ENCODE measurements at places on chromosomes 13 and 19.

GRCh38 chr13:85825454-85825853, 26.2 kb upstream of the SLITRK6 start:
- DNase-seq, result no peak

GRCh38 chr13:40069173-40070044, 413.9 kb downstream of the COG6 start:
- DNase-seq, result peak; percentile 68

DNA sequence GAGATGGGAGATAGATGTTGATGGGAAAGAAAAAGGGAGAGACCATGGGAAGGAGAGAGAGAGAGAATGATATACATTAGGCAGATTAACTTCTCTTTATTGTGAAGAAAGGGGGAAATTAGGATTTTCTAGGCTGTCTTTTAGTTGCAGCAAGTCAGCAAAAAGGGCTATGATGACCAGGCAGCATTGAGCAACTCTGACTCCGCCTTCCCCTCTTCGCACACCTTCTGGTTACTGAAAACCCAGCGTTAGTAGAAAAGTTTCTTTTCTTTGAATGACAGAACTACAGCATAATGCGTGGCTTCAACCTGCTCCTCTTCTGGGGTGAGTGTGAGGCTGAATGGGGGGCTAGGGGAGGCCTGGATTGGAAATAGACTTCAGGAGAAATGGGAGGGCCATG, at the start of gene ADGRE1:
ADGRE1 (plus strand) TSS at position 264 of the 400 bp plus-strand sequence; CDS start at position 294, 30 bp downstream.
- DNase-seq, result no peak

DNA sequence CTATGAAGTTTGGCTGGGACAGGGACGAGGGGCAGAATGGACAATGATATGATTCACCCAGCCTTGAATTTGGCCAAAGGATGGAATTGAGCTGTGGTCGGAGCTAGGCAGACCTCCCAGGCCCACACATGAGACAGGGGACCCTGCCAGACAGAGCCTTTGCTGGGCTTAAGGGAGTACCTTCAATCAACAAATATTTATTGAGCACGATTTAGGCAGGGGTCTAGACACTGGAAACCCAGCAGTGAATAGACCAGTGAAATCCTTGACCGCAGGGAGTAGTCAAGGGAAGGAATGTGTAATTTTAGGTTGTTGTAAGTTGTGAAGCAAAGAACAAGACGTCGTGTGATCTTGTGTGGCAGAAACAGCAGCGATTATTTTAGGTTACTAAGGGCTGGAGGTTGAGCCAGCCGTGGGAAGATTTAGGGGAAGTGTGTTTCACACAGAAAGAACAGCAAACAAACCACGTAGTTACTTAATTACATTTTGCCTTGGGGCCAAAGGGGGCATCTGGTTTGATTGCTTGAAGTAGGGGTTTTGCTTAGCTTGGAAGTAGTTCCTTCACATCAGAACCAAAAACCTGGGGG, 16.9 kb upstream of the AP1M2 start:
- no peak for DNase-seq

DNA sequence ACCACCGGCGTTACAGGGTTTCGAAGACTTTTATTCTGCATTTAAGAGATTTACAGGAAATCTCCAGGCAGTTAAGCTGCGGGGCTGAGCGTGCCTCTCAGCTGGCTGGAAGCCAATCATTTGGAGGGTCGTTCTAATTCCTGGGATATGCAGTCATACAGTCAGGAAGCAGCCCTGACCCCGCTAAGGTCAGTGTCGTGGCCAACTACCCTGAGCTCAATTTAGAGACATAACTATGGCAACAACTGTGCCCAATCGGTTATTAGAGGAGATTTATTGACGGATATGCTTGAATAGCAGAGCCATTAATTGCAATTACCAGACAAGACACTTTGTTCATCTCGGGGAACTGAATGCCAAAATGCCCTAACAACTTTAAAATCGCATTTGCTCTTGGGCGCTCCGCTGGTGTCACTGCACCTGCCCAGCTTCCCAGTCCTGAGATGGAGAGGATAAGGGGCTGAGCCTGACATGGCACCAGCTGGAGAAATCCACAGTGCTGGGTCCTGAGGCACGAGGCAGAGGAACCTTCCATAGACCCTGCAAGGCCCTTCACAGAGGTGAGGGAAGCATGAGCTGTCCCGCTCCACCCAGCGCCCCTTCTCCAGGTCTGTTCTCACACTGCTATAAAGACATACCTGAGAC, 15.1 kb upstream of the ZNF507 start:
- no peak for DNase-seq

DNA sequence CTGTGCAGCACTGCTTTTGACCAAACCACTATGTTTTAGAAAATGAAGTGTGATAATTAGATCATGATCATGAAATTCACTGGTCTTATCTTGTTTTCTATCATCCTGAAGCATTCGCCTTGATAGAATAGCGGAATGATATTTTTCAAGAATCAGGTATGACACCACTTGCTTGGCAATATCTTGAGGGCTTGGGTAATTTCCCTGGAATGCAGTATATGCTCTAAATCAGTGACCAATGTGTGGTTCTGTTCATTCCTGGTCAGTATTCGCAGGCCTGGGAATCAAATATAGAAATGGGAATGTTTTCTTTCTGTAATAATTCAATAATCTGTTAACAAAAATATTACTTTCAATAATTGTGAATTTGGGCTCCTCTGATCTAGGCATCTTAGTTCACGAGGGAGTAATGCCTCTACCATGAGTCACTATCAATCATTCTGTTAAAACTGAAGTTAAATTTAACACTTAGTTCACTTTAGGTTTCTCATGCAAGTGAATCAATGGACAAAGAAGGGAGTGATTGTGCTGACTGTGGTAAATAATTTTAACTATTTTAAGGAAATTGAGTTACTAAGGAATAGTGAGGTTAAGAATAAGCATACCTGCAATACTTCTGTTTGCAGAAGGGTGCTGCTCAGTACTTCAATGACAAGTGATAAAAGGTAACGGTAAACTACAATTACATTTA, 137.9 kb downstream of the PCDH20 start:
- no peak for DNase-seq

- DNase-seq, result no peak
Measured at GRCh38 chr19:57708641-57709361, at the start of gene ZNF154. ZNF154 (minus strand) TSS chr19:57709204; CDS start chr19:57708971, 233 bp downstream.

- peak; percentile 84 for DNase-seq
Measured at GRCh38 chr19:40613690-40614621, 12.8 kb downstream of the LTBP4 start.

- no peak for DNase-seq
Measured at GRCh38 chr13:76904507-76904906, 18.3 kb upstream of the KCTD12 start.

GRCh38 chr13:106623799-106624460, 56.0 kb upstream of the ARGLU1 start:
- no peak for DNase-seq

GRCh38 chr13:66506979-66507378, 723.2 kb downstream of the PCDH9 start:
- DNase-seq, result no peak

DNA sequence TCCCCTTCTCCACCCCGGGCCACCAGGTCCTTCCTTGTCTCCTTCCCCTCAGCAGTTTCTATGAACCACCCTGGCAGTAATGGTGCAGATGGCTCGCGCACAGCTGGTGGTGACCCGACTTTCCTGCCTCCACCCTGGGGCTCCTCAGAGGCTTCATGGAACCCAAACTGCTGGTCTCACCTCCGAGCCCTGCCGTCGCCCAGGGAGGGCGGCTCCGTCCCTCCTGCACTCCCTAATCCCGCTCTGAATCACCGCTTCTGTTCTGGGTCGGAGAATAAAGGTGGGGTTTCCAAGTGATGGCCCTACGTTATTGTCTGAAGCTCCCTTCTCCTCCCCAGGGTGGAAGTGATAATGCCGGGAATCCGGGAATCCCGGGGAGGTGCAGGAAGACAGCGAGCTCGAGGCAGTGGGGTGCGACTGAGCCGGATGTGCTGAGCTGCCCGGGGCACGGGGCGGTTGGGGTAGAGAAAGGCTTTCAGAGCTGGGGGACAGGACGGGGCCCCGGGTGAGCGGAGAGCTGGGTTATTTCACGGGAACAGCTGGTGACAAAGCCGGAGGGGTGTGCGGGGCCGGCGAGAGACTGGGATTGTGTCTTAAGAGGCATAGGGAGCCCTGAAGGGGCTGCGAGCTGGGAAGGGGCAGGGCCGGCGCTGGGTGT, 711 bp downstream of the FUT2 start:
- no peak for DNase-seq

- DNase-seq, result no peak
Measured at GRCh38 chr19:6779206-6779605, 6.7 kb downstream of the VAV1 start.

DNA sequence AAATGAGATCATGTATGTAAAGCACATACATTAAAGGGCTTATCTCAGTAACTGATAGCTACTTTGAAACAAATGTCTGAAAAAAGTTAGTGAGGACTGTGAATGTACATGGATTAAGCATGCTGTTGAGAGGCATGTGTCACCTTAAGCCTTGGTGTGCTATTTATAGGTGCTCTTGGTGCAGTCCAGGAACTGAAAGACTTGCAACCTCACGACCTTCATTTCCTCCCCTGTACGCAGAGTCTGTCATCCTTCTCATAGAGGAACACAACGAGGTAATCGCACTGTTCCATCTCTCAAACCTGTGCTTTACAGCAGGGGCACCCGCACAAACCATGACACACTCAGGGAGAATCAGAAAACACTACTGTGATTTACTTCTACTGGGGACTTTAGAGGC, 65.6 kb downstream of the UFM1 start:
- no peak for DNase-seq

GRCh38 chr19:15775249-15775648, 12.2 kb upstream of the OR10H5 start:
- no peak for DNase-seq

- peak; percentile 40 for DNase-seq
Measured at GRCh38 chr13:46593398-46593797, 40.4 kb downstream of the LRCH1 start.

DNA sequence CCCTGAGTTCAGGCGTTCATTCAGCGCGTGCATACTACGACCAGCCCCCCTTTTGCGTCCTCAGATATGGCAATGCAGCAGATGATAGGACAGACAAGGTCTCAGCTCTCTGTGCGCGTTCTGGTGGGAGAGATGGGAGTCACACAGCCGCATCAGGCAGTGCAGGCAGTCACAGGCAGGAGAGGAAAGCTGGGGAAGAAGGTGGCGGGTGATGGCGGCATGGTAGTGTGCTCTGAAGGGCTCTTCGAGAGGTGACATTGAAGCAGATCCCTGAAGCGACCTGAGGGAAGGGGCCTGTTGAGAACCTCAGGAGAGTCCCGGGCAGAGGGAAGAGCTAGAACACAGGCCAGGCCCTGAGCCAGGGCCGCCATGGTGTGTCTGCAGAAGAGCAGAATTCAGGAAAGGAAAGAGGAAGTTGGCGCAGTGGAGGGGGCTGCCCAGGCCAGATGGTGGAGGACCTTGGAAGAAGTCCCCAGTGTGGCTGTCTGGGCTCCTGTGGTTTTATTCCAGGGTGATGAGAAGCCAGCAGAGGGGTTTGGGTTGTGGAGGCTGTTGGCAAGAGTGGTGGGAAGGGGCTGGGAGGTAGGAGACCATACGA, 3.5 kb downstream of the USF2 start:
- DNase-seq, result no peak

Measured in stimulated activated CD4-positive, alpha-beta T cell treated with anti-CD3 and anti-CD28 coated beads, TNF-alpha, amount 100 ng/mL, for 48 hours (primary cell).